Thoracic aorta (tissue), 2 donors: ENCODE measurements at places on chromosomes 1 and 21.

- no peak overlapping the region for H3K27ac ChIP-seq
- no peaks in the 10 kb centered on the region for H3K27me3 ChIP-seq
- H3K4me1 ChIP-seq = no peaks in the 10 kb centered on the region
- no peak for DNase-seq
Observed at GRCh38 chr1:91523482-91523881, 22.8 kb downstream of the CDC7 start.

DNA sequence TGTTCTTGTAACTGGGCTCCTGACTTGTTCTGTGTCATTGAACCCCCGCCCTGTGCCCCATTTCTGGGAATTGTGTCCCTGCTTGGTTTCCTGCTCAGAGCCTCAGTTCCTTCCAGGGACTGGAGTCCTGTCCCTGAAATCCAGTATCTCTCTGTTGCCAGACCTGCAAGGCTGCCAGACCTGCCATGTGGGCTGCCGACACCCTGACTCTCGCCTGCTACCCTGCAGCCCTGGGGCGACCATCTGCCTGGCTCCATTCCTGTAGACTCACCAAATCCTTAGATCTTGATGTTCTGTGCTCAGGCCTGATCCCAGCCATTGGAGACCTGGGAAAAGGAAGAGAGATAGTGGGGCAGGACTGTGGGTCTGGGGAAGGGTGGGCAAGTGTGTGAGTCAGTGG, 383.3 kb upstream of the PROX1 start:
- no peaks in the 10 kb centered on the region for H3K4me1 ChIP-seq
- H3K36me3 ChIP-seq = no peaks in the 10 kb centered on the region
- H3K27me3 ChIP-seq = no peaks in the 10 kb centered on the region
- no peak overlapping the region for H3K4me3 ChIP-seq
- no peak overlapping the region for H3K27ac ChIP-seq

DNA sequence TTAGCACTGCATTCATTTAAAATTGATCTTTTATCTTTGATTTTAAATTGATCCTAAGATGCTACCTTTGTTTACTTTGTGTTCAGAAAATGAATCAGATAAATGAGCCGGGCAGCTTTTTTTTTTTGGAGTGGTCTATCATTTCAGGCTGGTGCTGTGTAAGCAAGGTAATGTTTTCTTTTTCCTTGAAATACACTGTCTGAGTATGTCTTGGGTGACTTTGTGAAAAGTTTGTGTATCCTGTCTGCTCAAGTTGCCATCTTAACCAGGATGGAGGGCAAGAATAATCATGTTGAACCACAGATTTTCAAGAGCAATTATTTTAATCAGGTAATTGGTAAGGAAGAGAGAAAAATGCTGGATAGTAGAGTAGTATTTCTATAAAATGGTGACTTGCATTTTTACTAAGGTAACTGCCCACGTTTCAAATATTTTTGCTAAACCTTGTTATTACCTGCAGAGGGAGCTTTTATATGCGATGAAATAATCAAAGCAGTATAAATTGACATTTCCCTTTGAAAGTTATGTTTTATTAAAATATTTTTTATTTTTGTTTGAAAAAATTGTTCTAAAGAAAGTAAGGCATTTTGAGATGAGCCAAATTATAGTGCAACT, 11.1 kb downstream of the ADGRL2 start:
- H3K4me3 ChIP-seq = no peak overlapping the region
- H3K36me3 ChIP-seq = no peaks in the 10 kb centered on the region
- DNase-seq = no peak
- no peak overlapping the region for H3K27ac ChIP-seq
- no peaks in the 10 kb centered on the region for H3K27me3 ChIP-seq

DNA sequence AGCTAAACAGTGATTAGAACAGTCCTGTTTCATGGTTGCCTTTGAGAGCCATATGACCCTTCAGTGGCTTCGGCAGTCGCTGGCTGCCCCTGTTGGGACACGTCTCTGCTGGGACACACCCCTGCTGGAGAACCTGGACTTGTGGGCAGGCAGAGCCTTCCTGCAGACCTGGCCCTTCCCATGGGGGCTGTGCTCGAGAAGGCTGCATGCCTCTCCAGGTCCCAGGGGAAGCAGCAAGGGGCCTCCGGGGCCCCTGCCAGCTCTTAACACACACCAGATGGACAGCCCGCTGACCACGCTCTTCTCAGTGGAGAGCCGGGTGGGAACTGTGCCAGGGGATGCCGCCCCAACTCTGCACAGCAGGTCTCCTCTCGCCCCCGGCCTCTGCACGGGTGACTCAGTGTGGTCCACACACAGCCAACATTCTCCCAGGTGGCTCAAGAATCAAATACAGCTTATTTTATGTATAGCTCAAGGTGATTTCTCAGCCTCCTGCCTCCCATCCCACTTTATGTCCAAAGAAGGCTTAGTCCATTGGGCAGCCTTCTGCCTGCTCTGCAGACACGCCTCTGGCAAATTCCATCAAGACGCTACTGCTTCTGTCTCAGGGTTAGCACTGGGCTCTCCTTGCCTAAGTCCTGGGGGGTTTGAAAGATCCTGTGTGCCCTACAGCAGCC, 450.8 kb downstream of the KIF26B start:
- no peaks in the 10 kb centered on the region for H3K4me1 ChIP-seq
- H3K27me3 ChIP-seq = no peaks in the 10 kb centered on the region
- no peak overlapping the region for H3K4me3 ChIP-seq
- DNase-seq = no peak

- H3K27ac ChIP-seq = no peak overlapping the region
- no peak overlapping the region for H3K4me3 ChIP-seq
- no peaks in the 10 kb centered on the region for H3K27me3 ChIP-seq
- no peaks in the 10 kb centered on the region for H3K36me3 ChIP-seq
Observed at GRCh38 chr1:112778137-112778536, 63.0 kb upstream of the PPM1J start.

DNA sequence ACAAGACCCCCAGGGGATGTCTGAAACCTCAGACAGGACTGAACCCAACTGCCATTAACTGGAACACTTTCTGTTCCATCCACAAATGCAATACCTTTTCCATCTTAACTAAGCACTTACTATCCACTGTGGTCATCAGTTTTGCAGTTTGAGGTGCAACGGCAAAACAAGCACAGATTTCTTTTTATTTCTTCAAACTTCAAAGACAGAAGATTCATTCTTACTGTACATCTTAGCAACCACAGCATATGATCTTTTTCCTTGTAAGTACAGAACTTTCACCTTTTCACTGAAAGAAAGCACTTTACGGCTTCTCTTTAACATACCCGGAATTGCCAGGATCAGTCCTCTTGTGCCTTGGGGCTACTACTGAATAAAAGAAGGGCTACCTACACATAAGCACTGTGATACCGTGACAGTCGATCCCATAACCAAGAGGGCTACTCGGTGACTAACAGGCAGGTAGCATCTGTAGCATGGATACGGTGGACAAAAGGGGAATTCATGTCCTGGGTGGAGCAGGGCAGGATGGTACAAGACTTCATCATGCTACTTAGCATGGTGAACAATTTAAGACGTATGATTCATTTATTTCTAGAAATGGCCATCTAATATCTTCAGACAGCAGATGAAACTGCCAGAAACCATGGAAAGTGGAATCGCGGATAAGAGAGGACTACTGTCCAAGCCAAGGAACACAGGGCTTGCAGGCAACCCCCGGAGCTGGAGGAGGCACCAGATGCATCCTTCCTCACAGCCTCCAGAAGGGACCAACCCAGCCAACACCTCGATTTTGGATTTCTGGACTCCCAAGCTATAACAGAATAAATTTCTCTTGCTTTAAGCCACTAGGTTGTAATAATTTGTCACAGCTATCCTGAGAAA, 18.4 kb downstream of the ERG start:
- no peak overlapping the region for H3K4me3 ChIP-seq
- H3K27ac ChIP-seq = peak overlapping the region; percentile 51
- no peak for DNase-seq
- no peaks in the 10 kb centered on the region for H3K27me3 ChIP-seq
- H3K36me3 ChIP-seq = no peaks in the 10 kb centered on the region
- peaks cover 34% of the 10 kb centered on the region for H3K4me1 ChIP-seq

- no peaks in the 10 kb centered on the region for H3K27me3 ChIP-seq
- H3K4me1 ChIP-seq = peaks cover 40% of the 10 kb centered on the region
- H3K36me3 ChIP-seq = peaks cover 50% of the 10 kb centered on the region
- H3K27ac ChIP-seq = peak overlapping the region; percentile 9
Observed at GRCh38 chr1:36346741-36347370, 23.4 kb upstream of the EVA1B start.

DNA sequence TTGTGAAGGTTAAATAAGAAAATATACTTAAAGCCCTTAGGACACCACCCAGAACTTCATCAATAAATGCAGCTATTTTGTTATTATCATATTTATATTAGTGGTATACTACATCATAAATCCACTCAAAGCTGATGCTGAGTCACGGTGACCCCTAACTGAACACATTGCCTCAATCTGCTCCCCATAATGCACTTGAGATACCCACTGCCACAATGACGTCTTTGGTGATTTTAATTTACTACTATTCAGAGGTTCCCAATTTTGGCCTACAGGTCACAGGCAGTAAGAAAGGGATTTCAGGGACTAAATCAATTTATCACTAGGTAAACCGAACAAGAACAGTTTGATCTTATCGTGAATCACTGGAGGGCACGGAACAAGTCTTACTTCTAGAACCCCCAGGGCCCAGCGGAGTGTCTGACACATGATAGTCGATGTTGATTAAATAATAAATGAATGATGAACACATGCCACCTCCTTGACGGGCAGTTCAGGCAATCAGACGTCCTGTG, 493 bp upstream of the CHD1L start:
- no peaks in the 10 kb centered on the region for H3K36me3 ChIP-seq
- DNase-seq = no peak
- H3K27me3 ChIP-seq = no peaks in the 10 kb centered on the region
- H3K27ac ChIP-seq = peak overlapping the region; percentile 96
- H3K4me3 ChIP-seq = peak overlapping the region; percentile 96

- no peaks in the 10 kb centered on the region for H3K36me3 ChIP-seq
- H3K27ac ChIP-seq = no peak overlapping the region
- no peak overlapping the region for H3K4me3 ChIP-seq
- DNase-seq = no peak
Observed at GRCh38 chr1:237903961-237904360, 13.2 kb upstream of the ZP4 start.

DNA sequence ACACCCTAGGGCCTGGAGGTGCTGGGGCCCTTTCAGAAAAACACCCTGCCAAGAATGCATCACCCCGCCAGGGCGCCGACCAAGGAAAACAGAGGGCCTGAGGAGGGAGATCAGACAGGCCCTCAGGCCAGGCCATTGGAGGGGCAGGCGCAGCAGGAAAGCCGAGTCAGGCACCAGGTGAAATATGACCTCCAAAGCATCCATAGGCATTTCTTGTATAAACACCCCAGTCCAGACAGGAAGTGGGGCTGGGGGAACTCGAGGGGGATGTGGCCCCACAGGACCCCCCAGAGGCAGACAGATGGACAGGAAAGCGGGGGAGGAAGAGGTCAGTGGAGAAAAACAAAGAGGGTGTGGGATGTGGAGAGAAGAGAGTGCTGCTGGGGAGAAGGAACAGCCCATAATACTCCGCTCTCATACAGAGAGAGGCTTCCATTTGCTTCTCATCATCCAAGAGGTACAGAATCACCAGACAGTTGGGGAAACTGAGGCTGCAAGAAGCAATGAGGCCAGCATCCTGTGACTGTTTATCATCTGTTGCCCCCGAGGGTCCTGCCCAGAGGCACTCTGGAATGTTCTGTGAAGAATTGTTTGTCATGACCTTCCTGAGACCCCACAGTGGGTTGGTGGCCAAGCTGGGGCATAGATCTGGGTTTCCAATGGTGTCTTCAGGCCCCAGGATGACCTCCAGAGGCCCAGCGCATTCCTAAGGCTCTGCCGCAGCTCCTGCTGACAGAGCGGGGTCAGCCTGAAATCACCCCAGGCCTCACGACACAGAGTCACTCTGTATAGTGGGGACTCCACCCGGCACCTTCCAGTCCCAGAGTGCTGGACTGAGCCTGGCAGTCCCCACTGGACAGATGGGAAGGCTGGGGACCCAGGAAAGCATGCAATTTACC, 18.0 kb downstream of the TRIM62 start:
- peak overlapping the region; percentile 35 for H3K27ac ChIP-seq
- H3K4me1 ChIP-seq = peaks cover 34% of the 10 kb centered on the region
- DNase-seq = no peak
- no peaks in the 10 kb centered on the region for H3K27me3 ChIP-seq
- peaks cover 6% of the 10 kb centered on the region for H3K36me3 ChIP-seq

- no peak for DNase-seq
- no peak overlapping the region for H3K27ac ChIP-seq
- no peaks in the 10 kb centered on the region for H3K27me3 ChIP-seq
- no peak overlapping the region for H3K4me3 ChIP-seq
- H3K36me3 ChIP-seq = no peaks in the 10 kb centered on the region
Observed at GRCh38 chr1:76210160-76210559, 135.6 kb downstream of the ST6GALNAC3 start.

DNA sequence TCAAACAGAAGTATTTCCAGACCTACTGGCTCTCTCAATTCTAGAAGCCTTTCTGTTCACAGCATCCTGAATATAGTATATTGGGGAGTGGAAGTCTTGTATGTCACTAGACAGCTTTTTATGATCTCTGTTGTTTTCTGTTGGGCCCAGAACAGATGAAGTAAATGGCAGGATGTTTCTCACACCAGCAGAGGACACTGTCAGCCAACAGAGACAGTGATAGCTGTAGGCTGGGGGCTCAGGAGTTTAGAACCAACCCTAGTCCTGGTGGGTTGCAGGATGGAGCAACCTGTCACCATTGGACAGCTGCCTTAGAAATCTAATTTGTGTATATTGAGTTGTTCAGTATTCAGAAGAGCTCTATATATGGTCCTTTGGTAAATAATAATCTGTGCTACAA, 16.9 kb downstream of the AGO1 start:
- H3K27me3 ChIP-seq = no peaks in the 10 kb centered on the region
- no peak overlapping the region for H3K27ac ChIP-seq
- no peak for DNase-seq
- H3K4me1 ChIP-seq = no peaks in the 10 kb centered on the region
- H3K36me3 ChIP-seq = peaks cover 45% of the 10 kb centered on the region

DNA sequence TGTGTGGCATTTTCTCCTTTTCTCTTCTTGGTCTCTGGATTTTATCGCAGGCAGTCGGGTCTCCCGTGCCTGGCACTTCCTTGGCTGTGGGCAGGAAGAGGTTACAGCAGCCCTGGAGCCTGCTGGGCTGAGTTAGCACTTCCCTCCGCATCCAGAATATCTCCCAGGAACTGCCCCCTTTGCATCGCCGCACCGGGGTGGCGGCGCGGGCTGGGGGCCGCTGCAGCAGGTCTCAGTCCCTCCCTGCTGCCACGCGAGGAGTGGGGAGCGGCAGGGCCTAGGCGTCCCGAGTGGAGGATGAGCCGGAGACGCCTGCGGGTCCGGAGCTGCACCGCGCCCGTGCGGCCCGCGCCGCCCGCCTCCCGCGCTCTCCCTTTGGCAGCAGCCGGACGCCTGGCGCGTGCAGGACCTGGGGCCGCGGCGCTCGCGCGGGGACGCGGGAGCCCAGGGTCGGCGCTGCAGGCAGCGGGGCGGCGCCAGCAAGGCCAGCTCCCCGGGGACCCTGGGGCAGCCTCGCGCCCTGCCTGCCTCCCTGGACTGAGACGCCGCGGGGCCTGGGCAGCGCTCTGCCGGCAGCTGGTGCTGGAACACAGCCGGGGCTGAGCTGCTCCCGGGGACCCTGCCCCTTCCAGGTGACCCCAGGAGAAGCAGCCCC, 192.8 kb downstream of the PRDM2 start:
- H3K36me3 ChIP-seq = no peaks in the 10 kb centered on the region
- peaks cover 15% of the 10 kb centered on the region for H3K4me1 ChIP-seq
- peak overlapping the region; percentile 72 for H3K4me3 ChIP-seq
- H3K27ac ChIP-seq = no peak overlapping the region
- no peak for DNase-seq

- H3K27me3 ChIP-seq = no peaks in the 10 kb centered on the region
- H3K36me3 ChIP-seq = no peaks in the 10 kb centered on the region
- no peak overlapping the region for H3K27ac ChIP-seq
- no peak overlapping the region for H3K4me3 ChIP-seq
- peaks cover 20% of the 10 kb centered on the region for H3K4me1 ChIP-seq
Observed at GRCh38 chr1:47940326-47940725, 56.9 kb downstream of the TRABD2B start.
